ENCODE measurements at places on chromosomes 12 and 14.
A peak's percentile ranks its signal among the peaks of the same experiment; 100 is the strongest.

GRCh38 chr12:76402259-76402658 lies 54.0 kb upstream of the BBS10 start:
- DNase-seq: no peak

GRCh38 chr12:2642896-2643425 lies 151.8 kb upstream of the FKBP4 start:
- DNase-seq: no peak

DNA sequence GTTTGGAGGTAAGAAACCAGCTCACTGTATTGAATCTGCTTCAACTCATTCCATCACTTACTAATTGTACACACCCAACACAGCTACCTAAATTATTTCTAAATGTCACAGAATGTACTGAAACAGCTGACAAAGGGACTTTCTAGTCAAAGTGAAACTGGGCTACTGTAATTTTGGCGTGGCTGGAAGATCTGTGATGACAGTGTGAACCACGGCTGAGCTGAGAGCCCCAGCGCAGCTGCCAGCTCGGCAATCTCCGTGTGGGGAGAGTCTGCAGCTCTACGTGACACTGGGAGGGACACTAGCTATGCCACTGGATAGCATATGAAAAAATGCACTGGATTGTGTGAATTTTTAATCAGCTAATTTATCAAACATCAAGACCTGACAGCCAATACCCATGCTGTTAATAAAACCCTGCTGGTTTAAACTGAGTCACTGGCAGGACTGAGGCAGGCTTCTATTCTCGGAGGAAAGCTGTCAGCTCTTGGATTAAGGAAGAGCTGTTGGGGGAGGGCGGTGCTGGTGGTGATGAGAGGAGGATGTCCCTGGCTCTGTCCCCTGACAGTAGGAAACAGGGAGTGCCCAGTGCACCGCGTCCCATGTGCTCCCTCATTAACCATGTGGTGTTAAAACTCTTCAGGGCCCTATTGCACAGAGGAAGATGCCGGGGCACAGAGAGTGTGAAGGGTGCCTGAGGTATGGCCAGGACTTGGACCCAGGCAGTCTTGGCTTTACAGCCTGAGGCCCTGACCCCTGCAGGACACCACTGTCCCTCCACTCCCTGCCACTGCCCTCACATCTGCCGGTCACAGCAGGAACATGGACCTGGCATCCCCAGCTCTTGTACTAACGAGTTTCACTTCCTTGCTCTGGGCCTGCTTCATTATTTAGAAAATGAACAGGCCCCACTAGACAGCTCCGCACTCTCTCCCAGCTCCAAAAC lies 13.3 kb downstream of the SLC15A4 start:
- DNase-seq: peak; percentile 66

- peak; percentile 90 for DNase-seq
Observed at GRCh38 chr12:106301611-106302321, 767 bp upstream of the TCP11L2 start.

DNA sequence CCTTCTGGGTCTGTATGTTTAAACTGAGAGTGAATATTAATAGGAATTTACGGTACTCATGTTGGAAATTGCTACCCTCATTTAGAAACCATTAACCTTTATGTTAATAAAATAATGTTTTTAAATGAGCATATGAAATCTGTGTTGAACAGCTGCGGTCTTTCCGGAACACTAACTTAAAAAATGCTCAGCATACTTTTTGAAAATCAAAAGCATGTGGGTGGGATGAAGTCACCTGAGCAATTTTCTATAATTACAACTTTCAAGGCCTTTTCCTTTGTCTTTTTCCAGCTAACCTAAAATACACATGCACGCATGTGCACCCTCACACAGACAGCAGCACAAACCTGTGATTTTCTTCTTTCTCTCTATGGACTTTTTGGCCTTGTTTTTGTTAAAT lies 39.8 kb downstream of the BORCS5 start:
- DNase-seq: no peak

- DNase-seq: no peak
Observed at GRCh38 chr14:95250936-95251335, 68.8 kb downstream of the CLMN start.

DNA sequence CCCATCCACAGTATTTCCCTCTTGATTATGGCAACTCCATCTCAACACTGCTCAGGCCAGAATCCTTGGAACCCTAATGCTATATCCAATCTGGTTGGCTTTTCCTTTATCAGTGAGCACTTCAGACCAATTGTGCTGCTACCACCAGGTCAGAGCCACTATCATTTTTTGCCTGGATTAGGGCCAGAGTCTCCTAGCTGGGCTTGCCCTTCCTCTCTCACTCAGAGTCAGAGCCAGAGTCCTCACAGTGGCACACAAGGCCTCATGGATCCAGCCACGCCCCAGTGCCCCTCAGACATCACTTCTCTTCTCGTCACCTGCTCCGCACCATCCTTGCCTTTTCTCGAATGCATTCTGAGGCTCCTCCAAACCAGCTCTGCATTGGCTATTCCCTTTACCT lies 211.1 kb downstream of the ANO6 start:
- no peak for DNase-seq
